ENCODE measurements at places on chromosomes 16 and 17.

- DNase-seq: no peak
Measured at GRCh38 chr16:83949724-83950001, 3.4 kb upstream of the OSGIN1 start.

DNA sequence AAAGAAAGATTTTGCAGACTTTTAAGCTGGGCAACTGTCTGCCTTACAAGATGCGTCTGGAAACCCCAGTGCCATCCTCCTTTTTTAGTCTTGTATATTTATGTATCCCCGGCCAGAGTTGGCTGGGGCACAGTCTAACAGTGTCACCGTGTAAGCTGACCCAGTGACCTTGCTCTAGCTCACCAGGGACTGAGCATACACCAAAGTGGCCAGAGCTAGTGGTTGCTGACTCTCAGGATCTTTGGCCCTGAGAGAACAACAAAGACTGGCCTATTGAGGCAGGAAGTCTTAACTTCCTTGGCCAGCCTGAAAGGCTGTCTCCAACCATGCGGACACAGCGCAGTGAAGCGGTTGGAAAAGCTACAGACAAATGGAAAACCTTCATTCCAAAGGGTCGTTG lies 745.2 kb downstream of the WWOX start:
- DNase-seq: no peak

DNA sequence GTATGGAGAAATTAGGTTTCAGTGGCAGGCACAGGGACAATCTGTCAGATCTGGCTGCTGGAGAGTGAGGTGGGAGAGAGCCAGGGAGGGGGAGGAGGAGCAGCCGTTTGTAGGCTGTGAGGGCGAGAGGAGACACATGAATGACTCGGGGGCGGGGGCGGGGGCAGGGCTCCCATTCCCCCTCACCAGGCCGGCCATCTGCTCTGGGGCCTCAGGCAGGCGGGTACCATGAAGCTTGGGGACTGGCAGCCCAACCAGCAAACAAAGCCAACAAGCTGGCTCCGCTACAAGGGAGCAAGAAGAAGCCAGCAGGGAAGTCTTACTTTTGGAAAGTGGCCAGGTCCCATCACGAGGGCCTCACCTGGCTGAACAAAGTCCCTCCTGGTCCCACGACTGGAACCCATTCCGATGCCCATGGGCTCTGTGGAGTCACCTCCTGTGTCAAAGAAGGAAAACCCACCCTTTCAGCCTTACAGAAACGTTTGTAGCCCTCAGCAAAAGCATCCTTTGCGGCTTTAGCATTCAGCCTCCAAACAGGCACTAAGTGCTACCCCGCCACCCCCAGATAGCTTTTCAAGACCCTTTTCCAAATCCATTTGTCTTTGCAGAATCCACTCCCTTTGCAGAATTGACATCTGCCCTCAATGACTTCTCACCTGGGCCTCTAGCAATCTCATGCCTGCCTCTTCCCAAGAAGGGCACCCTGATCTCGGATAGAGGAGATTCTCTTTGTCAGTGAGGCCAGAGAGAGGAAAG lies 9.2 kb upstream of the SSTR2 start:
- DNase-seq: no peak

DNA sequence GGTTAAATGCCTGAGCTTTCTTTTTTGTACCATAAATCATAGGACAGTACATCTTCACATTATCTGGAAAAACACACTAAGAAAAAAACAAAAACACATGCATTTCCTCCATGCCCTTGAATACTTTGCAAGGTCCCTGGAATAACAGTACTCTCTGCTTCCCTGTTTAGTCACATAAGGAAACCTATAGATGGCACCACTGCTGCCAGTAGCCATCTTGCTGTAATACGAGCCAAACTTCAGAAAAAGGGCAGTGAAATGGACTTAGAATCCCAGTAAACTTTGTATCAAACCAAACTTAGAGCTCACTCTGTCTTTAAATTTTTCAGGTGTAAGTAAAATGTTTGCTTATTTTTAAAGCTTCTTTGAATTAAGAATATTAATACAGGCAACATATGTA lies 435.5 kb downstream of the KCNJ2 start:
- DNase-seq: no peak
